ENCODE measurements at places on chromosomes 6 and 20.

DNA sequence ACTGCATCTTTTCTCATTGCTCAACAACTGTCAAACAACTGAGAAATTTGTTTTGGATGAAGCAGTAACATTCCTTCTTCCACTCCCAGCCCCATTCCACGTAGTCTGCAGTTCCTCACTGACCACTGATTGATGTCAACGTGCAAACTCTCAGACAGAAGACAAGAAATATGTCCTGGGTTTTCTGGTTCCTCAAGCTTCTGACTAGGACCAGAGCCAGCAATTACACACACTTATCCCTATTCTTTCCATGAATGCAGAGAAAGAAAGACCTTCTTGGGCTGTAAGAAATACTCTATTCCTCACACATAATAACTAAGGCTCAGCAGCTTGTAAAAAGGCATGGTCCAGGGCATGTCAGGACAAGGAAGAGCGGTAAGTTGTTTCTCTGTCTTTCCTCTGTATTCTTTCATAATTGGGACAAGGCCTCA, 790.1 kb upstream of the SLC35B3 start:
- DNase-seq = no peak

DNA sequence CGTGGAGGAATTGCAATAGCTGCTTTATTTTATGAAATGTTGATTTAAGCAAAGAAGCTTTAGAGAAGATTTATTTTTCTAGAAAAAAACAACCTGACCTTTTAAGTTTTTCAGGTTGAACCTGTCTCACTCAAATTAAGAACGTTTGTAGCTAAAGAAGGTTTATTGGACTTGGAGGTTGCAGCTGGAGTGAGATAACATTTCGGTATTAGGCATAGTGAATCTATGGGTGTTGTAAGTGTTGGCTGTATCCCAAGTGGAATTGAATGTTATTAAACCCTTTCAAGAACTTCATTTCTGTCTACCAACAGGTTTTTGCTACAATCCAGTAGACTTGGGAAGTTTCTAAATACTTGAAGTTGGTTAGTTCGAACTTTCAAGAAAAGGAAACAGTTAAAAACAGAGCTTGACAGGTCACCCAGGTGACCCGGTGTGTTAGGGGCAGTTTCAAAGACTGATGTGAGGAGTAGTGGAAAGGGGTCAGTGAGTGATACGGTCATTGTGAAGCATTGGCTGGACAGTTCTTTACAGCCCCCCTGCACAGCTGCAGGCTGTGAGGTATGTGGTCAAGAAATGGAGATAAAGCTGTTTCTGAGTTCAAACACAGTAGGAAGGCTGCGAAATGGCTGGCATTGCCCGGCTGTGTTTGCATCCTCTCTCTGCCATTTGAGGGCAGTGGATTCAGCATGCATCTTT, 2.4 kb upstream of the TBCC start:
- DNase-seq = no peak

DNA sequence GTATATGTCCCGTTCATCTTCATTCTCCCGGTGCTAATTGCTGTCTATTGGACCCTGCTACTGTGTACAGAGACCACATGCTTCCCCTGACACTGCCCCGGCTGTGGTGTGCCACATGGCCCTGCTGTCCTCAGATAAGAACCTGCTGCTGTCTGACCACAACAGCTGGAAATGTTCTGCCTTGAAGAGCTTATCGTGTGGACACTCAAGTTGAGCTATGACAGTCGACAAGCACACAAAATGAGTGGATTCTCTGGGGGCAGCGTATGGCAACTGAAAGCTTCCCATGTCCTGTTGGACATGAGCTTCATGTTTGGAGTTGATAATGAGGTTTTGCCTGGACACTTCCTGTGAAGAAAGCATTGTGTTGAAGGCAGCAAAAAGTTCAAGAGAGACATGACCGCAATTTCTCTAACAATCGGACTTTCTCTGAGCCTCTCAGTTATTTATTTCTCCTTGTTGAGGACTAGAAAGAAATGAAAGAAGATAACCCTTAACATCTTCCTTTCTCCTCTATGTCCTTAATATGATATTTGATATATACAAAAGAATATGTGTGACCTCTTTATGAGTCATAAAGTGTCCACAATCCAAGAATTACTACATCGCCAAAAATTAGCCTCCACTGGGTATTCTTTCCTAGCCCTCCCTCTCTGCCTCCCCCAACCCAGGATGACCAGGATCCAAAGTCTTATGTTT, 187.1 kb upstream of the TCF21 start:
- no peak for DNase-seq

DNA sequence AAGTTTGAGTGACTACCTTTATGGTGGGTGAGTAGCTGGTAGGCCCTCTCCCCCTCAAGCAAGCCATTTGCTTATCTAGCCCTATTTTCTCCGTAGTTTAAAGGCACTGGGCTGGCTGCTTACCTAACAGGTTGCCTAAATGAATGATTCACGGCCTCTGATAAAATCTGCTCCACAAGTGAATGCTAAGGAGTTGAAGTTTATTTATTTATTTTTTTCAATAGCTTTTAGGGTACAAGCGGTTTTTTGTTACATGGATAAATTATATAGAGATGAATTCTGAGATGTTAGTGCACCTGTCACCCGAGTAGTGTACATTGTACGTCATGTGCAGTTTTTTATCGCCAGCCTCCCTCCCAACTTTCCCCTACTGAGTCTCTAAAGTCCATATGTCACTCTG, 8.3 kb upstream of the CDH26 start:
- no peak for DNase-seq

- no peak for DNase-seq
These were observed 85.0 kb downstream of the PREP start for GRCh38 chr6:105317607-105318533.

GRCh38 chr6:169837529-169838250, 86.3 kb downstream of the ERMARD start:
- no peak for DNase-seq

DNA sequence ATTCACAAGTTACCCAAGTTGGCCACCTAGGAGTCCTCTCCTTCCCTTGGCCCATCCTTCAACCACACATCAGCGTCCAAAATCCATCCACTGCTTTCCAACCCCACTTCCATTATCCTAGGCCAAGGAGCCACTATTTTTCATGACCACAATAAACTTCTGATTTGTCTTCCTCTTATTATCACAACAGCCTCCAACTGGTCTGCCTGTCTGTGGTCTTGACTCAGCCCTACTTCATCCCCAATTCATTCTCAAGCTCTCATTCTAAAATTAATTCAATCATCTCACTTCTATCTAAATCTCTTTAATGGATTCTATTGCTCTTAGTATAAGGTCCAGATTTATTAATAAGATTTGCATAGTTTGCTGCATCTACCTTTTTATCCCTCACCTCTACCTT, 189.0 kb upstream of the PRDM1 start:
- no peak for DNase-seq

DNA sequence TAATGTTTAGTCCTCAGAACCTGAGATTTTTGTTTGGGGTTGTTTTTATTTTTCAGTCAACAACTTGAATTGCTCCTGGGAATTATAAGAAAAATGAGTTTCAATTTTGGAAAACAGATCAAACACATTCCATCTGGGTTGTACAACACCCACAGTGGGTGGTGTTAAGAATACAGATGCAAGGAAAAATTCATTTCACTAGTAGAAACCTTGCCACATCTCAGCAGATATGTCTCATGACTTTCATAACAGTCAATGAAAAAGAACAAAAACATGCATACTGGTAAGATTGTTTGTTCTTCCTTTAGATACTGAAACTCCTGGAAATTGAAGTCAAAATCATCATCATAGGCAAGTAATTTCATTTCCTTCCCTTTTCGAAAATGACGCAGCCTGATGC, 78.9 kb downstream of the MOXD1 start:
- no peak for DNase-seq

DNA sequence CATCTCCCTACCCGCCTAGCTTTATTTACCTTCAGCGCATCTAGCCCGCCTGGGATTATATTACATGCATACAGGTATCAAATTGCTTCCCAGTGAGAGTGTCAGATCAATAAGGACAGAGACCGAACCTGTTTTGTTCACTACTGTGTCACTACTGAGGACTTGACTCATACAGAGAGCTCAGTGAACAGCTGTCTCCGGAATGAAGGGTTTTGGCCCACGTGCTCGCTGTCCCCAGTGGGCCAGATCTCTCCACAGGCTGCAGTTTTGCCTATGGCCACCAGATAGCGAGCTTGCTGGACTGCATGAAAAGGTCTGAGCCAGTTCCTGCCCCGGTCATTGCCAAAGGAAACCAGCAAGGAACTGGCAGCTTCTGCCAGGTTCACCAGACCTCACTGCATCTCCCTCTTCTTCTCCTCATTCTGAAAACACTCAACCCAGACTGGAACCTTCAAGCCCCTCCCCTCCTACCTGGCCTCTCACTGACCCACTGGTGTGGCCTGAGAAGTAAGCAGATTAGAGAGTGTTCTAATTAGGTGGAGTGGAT, 150.8 kb downstream of the ZMYND8 start:
- DNase-seq = peak; percentile 66

- DNase-seq = no peak
These were observed 274.3 kb downstream of the CD109 start for GRCh38 chr6:73969971-73970970.

DNA sequence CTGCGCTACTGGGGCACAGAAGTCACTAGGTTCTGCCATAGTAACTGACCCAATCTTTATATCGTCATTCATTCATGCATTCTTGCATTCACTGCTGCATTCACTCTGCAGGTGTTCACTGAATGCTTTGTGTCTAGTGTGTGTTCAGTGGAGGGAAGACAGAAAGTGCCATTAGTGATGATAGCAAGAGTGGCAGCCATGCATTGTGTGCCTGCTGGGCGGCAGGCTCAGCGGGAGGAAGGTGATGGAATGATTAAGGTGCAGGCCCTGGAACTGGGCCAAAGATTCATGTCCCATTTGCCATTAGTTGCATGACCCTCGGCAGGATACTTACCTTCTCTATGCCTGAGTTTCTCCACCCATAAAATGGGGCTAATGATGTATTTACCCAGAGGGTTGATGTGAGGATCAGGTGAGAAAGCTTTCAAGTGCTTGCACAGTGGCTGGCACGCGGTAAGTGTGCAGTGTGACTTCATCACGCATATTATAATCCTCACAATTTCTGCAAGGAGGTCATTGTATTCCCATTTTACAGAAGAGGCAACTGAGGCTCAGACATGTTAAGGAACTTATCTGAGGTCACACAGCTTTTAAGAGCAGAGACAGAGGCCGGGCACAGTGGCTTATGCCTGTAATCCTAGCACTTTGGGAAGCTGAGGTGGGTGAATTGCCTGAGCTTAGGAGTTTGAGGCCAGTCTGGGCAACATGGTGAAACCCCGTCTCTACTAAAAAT, 40.1 kb downstream of the ITPR3 start:
- DNase-seq = no peak

GRCh38 chr20:62370807-62371587, 3.9 kb upstream of the LAMA5 start:
- no peak for DNase-seq

DNA sequence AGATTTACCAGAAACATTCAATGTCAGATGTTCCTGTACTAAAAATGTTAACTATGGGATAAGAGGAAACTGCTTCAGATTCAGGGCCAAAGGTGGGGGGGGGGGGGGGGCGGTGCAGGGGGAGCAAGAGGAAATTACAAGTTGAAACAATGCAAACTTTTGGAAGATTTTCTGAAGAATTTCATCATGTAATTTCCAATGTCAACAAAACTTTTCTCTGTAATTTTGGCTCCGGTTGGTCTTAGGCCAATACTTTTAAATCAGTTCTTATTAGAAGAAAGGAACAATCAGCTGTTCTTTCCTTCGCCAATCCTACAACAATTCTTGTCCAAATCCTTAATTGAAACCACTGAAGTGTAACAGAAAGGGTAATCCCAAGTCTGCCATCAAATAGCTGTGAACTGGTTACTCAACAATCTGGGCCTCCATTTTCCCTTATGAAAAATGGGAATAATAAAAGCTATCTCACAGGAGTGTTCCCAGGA, 13.1 kb downstream of the UQCC1 start:
- no peak for DNase-seq

DNA sequence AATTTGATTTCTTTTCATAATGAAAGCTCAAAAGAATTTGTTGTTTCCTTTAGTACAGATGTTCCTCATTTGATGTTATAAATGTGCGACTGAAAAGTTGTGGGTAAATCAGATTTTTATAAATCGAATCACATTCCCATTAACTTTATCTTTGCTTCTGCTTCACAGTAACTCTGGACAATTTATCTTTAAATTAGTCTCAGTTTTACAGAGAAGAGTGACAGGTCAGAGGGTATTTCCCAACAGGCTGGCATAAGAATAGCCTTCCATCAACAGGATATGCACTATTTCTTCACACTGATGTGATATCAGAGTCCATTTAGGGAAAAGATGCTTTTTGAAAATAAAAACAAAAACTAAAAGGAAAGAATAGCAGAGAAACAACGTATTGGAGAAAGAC, 286.9 kb downstream of the FRK start:
- no peak for DNase-seq

DNA sequence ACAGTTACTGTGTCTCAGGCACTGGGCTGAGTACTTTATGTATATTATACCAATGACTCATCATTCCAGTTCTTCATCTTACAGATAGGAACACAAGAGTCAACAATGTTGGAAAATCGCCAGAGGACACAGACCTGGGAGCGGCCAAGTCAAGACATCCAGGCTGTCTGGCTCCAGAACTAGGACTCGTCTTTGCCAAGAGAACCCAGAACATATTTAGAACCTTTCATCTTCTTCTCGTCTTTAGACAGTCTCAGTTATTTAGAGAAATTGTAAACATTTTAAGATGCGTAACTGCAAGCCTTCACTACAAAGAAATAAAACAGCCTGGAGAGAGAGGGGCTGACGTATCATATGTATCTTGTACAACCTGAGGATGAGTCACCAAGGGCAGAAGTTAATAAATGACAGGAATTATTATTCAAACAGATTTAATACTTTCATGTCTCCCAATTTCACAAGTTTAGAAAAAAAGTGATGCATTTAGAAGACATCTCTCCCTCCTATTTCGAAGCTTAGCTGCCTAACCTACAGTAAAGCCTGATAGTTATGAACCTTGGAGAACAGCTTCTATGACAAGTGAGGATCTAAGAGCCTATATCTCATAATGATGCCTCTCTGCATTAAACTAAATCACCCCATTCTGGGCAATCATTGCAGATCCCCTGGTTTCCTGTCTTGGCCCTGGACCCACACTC, 43.4 kb downstream of the SLC22A3 start:
- no peak for DNase-seq

GRCh38 chr6:52286798-52287432, 2.4 kb upstream of the MCM3 start:
- peak; percentile 72 for DNase-seq

DNA sequence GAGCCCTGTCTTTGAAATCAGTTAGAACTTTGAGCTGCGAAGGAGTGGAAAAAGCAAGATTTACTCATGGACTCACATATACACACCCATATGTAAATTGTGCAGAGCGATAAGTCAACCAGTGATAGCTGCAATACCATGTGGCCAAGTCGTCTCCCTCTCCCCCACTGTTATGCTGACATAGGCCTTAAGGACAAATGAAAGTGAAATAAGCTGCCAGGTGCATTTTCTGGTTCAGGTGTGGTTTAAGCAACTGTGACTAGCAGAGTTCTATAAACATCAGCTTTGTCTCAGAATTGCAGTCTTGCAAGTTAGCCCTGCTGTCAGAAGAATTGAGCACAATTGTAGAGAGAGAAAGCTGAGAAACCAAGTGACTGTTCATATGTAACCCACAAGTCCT, 9.6 kb downstream of the FAM83B start:
- DNase-seq = no peak

GRCh38 chr6:2221726-2222274, 23.6 kb downstream of the GMDS start:
- DNase-seq = no peak

- DNase-seq = no peak
These were observed 95.7 kb downstream of the FILIP1 start for GRCh38 chr6:75397656-75398465.

GRCh38 chr6:96234444-96234843, 218.7 kb downstream of the FUT9 start:
- DNase-seq = no peak
